ENCODE measurements at places on chromosomes 2 and 18. TPM values are rescaled to one million over a fixed set of nuclear protein-coding genes. Genes with fewer than 3 reads are reported as not detected.

The CNDP2 gene
- 27.7 TPM for total RNA-seq

The GULP1 gene
- total RNA-seq: 23.0 TPM

The RESP18 gene
- total RNA-seq: not detected

The IGFBP5 gene
- 29.5 TPM for total RNA-seq

The PARD6G gene
- 2.2 TPM for total RNA-seq

The STK25 gene
- 189 TPM for total RNA-seq

The KIF1A gene
- total RNA-seq: under 0.01 TPM

The AGXT gene
- total RNA-seq: not detected

The GPR39 gene
- 3.6 TPM for total RNA-seq

The CCBE1 gene
- total RNA-seq: 53.0 TPM

The ST8SIA5 gene
- total RNA-seq: under 0.01 TPM

The CRYGC gene
- not detected for total RNA-seq

The AMER3 gene
- not detected for total RNA-seq

The SOCS6 gene
- 38.7 TPM for total RNA-seq

The GPBAR1 gene
- 0.36 TPM for total RNA-seq

The UNC80 gene
- not detected for total RNA-seq

The SOX11 gene
- 0.59 TPM for total RNA-seq

The ARHGAP25 gene
- total RNA-seq: 0.29 TPM

The OSBPL6 gene
- 5.4 TPM for total RNA-seq

The TRAPPC8 gene
- total RNA-seq: 48.0 TPM

The MYO3B gene
- 0.36 TPM for total RNA-seq

The CDH2 gene
- total RNA-seq: 78.7 TPM

The TUBA3D gene
- not detected for total RNA-seq

The ACOXL gene
- total RNA-seq: not detected

The SCN7A gene
- not detected for total RNA-seq

The MYCN gene
- not detected for total RNA-seq

The MLPH gene
- 32.1 TPM for total RNA-seq

The ATP6V1B1 gene
- 2.5 TPM for total RNA-seq

The GRHL1 gene
- total RNA-seq: 0.29 TPM

The FOXI3 gene
- not detected for total RNA-seq

The RETSAT gene
- total RNA-seq: 41.6 TPM

The DYNAP gene
- total RNA-seq: not detected

Measured in osteoblast (primary cell).